ENCODE measurements at places on chromosomes 1 and 21.

GRCh38 chr21:45792682-45793383, 149.3 kb downstream of the PCBP3 start:
- no peak for DNase-seq

DNA sequence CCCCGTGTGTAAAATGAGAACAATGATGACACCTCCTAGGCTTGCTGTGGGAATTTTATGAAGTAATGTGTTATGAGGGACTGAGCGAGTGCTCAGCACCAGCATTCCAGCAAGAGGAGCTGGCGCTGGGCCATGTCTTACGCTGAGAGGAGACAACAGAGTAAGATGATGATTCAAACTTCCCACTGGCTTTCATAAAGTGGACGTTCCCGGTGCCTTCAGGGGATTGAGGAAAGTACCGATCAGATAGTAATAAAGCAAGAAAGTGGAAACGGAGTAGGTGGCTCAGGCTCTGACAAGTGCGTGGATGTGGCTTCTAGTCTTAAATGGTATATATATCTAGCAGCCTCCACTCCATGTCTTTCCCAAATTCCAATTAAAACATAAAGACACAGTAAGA, 23.8 kb downstream of the EPHA10 start:
- DNase-seq = no peak

DNA sequence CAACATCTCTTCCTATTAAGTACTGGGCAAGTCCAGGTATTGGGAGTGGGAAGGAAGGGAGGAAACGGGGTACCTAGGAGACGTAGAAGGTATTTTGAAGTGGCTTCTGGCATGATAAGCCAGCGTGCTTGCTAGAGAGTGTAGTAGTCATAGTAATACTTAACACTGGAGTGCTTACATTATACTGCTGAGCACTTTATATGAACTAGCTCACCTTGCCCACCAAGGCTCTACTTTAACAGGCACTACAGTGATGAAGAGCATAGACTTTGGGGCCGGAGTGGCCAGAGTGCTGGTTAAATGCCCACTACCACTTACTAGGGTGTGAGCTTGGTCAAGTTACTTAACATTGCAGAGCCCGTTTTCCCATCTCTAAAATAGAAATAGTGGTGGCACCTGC, 61.7 kb downstream of the ACP6 start:
- DNase-seq = no peak

GRCh38 chr1:41045740-41046139, 24.2 kb upstream of the SLFNL1 start:
- no peak for DNase-seq

DNA sequence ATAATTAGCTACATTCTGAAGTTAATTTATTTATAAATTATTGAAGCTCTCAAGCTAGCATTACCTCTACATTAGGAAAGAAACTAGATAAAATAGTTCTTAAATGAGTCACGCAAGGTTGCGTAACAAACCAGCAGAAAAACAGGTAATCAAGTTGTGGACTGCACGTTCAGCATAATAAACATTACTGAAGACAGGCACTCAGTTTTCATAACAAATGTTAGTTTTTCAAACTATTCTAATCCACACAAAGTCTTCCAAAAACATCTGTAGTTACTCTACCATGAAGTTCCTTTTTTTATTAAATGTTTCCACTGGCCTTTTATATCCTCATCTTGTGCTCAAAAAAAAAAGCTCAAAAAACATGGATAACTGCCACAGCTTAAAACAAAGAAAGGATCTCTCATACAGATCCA, 1.3 kb downstream of the TOR1AIP2 start:
- DNase-seq = peak; percentile 21

GRCh38 chr1:167782946-167783345, 61.2 kb downstream of the MPZL1 start:
- DNase-seq = no peak

DNA sequence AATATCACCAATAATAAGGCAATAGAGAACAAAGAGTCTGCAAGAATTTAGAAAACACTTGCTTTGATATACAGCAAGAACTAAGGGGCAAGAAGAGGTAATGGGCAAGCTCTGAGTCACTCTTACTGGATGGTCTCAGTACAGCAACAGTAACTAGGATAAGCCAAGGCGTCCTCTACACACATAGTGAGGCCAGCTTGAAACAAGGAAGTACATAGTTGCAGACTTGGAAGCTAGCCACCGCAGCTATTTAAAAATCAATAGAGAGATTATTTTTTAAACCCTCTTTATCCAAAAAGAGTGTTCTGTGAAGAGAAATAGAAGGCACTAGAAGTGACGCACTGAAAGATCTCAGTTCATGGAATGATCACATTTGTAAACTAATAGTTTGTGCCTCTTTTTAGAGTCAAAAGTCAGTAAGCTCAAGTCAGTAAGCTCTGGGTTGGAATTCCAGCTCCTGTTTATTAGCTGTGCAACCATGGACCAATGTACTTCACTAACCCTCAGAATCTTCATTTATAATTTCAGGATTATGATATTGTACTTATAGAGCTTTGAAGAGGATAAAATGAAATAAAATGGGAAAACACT, 118.6 kb downstream of the AKT3 start:
- DNase-seq = no peak

Data from T-helper 1 cell (primary cell).